GM23248 (cell line): ENCODE measurements at places on chromosomes 3 and 15. TPM values are rescaled to one million over a fixed set of nuclear protein-coding genes. Genes with fewer than 3 reads are reported as not detected.
A peak's percentile ranks its signal among the peaks of the same experiment; 100 is the strongest.

DNA sequence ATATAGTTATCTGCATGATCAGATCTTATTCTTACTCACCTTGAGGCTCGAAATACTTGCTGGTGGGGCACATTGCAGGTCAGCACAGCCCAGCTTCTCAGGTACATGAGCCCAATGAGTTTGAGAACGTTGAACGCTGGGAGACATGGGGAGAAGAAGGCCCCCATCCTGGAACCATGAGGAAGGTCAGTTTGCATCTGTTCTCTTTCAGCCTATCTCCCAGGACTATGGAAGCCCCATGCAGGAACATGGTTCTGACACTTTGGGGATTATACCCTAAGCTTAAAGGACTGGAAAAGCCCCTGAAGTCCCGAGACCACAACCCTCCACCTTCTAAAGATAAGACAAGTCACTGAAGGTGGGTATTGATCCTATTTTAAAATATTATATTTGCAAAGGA, 17.4 kb upstream of the STARD5 start:
- DNase-seq = no peak
- H3K4me3 ChIP-seq = no peak overlapping the region
- no peaks in the 10 kb centered on the region for H3K36me3 ChIP-seq

The LRRC31 gene
- not detected in 2 replicates for total RNA-seq

DNA sequence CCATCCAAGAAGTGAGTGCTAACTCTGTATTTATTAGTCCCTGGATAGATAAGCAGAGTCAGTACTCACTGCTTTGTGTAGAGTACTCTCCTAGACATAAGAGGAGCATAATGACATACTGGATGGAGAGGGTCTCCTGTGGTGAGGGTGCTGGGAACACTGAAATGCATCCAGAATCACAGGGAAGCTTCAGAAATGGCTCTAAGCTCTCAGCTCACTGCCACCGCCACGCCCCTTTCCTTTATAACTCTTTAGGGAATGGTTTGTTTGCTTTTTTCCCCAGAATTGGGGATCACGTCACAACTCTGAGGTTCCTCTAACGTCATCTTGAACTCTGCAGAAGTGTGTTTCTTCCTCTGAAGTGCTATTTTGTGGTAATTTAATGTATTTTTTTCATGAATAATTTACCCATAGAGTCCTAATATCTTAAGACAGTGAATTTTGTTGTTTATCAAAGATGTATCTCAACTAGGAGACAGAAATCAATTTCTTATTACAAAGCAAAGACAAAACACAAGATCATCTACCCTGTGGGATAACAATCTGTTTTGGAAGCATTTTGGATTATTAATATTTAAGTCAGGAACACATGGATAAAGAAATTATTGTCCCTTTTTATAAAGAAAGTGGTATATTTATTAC, 154.6 kb downstream of the PTPRG start:
- H3K36me3 ChIP-seq = no peaks in the 10 kb centered on the region
- H3K4me3 ChIP-seq = no peak overlapping the region
- H3K27me3 ChIP-seq = no peaks in the 10 kb centered on the region

DNA sequence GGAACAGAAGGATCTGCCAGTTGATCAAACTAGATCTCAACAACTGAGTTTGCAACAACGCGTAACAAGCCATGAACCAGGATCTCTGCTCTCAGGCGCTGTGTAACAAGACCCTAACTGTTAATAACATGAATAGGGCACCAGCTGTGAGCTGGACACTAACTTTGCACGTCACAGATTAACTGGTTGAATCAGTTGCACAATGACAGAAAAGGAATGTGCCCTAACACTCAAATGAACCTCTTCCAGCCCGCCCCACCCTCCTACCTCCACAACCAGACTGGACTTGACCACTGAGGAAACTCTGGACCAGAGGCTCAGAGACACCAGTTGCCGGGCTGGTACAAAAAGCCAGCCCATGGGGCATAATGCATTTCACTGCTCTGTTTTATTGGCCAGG, 34.3 kb downstream of the MCF2L2 start:
- no peak for DNase-seq
- H3K36me3 ChIP-seq = no peaks in the 10 kb centered on the region
- H3K27me3 ChIP-seq = peaks cover 47% of the 10 kb centered on the region
- no peak overlapping the region for H3K4me3 ChIP-seq
- H3K27ac ChIP-seq = no peak overlapping the region

The TWF2 gene
- total RNA-seq = 124 and 137 TPM in 2 replicates

The WDR72 gene
- total RNA-seq = not detected in 2 replicates

The MEX3B gene
- total RNA-seq = 11.4 and 13.3 TPM in 2 replicates

GRCh38 chr3:62824965-62825592, 50.1 kb downstream of the CADPS start:
- H3K27me3 ChIP-seq = no peaks in the 10 kb centered on the region
- H3K27ac ChIP-seq = no peak overlapping the region
- no peaks in the 10 kb centered on the region for H3K36me3 ChIP-seq
- H3K4me1 ChIP-seq = no peaks in the 10 kb centered on the region
- no peak for DNase-seq
- no peak overlapping the region for H3K4me3 ChIP-seq

GRCh38 chr3:132256989-132257388, 60.2 kb upstream of the ACP3 start:
- DNase-seq = peak; percentile 72
- H3K27me3 ChIP-seq = no peaks in the 10 kb centered on the region

The MAP1A gene
- total RNA-seq = 61.9 and 62.2 TPM in 2 replicates

DNA sequence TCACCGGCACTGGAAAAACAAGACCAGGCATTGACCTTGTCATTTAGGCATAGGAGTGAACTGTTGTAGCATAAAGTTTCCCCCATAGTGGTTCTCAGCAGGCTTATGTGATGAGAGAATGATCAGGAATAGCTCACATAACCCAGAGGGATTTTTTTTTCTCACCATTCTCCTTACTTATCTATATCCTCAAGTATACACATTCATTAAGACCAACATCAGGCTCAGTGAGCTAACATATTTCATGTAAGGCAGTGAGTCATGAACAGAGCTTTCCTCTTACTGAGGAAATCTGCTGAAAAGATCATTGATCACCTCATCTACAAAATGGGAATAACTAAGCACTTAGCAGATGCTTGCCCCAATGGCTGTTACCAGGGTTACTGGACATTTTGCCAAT, 396.6 kb upstream of the TMCO5A start:
- H3K27ac ChIP-seq = no peak overlapping the region
- H3K27me3 ChIP-seq = no peaks in the 10 kb centered on the region
- no peaks in the 10 kb centered on the region for H3K36me3 ChIP-seq
- no peak overlapping the region for H3K4me3 ChIP-seq
- no peaks in the 10 kb centered on the region for H3K4me1 ChIP-seq

The PRSS50 gene
- not detected in 2 replicates for total RNA-seq

- no peaks in the 10 kb centered on the region for H3K27me3 ChIP-seq
- no peak overlapping the region for H3K27ac ChIP-seq
- H3K4me3 ChIP-seq = no peak overlapping the region
Observed at GRCh38 chr15:61064651-61065050, 164.5 kb downstream of the RORA start.

The CCDC54 gene
- total RNA-seq = not detected in 2 replicates

- H3K27ac ChIP-seq = no peak overlapping the region
- no peak overlapping the region for H3K4me3 ChIP-seq
Observed at GRCh38 chr15:81097116-81097889, 36.8 kb upstream of the CFAP161 start.

The CFAP100 gene
- not detected in 2 replicates for total RNA-seq

The LTK gene
- not detected in 2 replicates for total RNA-seq

- no peak overlapping the region for H3K4me3 ChIP-seq
- peaks cover 17% of the 10 kb centered on the region; the same call in 1 of the 2 replicates for H3K4me1 ChIP-seq
- peak overlapping the region; percentile 25; the same call in 1 of the 2 replicates for H3K27ac ChIP-seq
- H3K27me3 ChIP-seq = no peaks in the 10 kb centered on the region
- DNase-seq = peak; percentile 83
Observed at GRCh38 chr3:63613561-63613960, 38.9 kb upstream of the SNTN start.

DNA sequence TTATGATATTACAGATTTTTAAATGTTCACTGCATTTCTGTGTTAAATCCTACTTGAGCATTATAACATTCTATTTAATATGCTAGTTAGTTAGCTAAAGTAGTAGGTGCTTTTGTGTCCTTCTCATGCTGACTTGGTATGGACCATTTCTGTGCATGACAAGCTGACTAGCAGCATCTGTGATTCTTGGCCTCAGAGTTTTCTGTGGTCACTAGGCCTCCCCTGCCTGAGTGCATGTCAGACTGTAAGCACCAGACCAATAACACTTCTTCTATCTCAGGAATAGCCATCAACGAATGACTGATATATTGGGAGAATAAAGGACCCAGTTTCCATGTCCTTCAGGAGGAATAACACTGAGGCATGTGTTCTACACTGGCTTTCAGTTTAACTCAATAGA, 22.6 kb upstream of the SLC7A14 start:
- H3K27me3 ChIP-seq = no peaks in the 10 kb centered on the region
- no peaks in the 10 kb centered on the region for H3K36me3 ChIP-seq
- H3K4me3 ChIP-seq = no peak overlapping the region
- H3K4me1 ChIP-seq = no peaks in the 10 kb centered on the region

The USP4 gene
- total RNA-seq = 11.2 and 17.6 TPM in 2 replicates
